ENCODE measurements at places on chromosomes 11 and 22.

- DNase-seq, result no peak
Measured at GRCh38 chr22:23306438-23306921, 126.2 kb downstream of the BCR start.

- no peak for DNase-seq
Measured at GRCh38 chr11:11708256-11708655, 86.5 kb upstream of the GALNT18 start.

- DNase-seq, result no peak
Measured at GRCh38 chr11:106690923-106691322, 327.4 kb downstream of the GUCY1A2 start.

DNA sequence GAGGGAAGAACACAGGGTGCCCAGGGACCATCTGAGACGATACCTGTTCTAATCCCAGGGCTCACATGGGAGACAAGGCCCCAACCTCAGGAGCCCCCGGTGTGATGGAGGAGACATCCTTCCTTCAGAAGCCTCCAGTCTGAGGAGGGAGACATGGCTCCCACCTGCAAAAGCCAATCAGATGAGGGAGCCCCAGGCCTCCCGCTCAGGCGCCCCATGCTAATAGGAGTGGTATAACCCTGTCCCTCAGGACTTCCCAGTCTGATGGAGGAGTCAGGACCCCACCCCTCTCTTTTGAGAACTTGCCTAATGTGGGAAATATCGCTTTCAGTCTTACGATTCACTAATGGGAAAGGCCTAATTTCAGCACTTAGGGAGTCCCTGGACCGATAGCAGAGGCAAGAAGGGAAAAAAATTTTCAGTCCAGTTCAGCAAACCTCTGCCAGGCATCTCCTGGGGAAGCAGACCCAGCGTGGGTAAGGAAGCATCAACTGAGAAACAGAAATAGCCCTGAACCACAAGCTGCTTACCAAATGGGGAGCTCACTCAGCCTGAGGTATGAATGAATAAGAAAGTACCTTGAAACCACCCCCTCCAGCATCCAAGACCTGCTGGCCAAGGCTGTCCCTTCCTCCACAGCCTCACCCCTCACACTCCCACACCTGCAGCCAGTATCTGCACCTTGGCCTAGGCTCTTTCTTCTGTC is 5.9 kb downstream of the ARRB1 start:
- DNase-seq, result no peak

GRCh38 chr11:36868380-36868779 is 270.3 kb upstream of the RAG2 start:
- no peak for DNase-seq

GRCh38 chr22:33579448-33580093 is 340.7 kb downstream of the LARGE1 start:
- no peak for DNase-seq

DNA sequence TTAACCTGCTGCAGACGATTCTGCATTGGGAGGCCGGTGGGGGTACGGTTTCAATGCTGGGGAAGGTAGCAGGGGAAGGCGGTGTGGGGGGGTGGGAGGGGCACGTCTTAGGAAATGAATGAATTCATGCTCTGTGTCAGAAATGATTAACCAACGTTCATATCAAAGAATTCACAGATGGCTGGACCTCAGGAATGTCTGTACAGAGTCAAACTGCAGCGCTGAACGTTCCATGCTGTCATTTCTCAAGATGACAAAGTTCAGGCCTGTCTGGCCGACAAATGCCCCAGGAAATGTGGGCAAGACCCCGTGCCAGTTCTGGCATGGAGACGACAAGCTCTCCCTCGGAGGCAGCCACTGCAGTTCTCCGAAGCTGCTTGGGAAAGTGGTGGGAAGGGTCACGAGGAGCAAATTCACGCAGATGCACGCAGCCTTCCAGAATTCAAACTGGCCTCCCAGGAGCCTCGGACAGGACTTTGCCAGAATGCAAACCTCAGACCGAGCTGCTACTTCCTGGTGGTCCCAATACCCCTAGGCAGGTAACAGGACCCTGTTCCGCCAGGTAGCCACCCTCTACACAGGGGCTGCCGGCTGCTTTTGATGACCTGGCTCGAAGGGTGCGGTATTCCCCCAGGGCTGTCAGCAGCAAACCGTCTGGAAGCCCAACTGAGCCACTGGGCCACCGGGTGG is 81.5 kb downstream of the TRMU start:
- no peak for DNase-seq

GRCh38 chr11:47154616-47155570 is 21.8 kb downstream of the ARFGAP2 start:
- no peak for DNase-seq

GRCh38 chr22:31947296-31947695 is 3.0 kb downstream of the YWHAH start:
- DNase-seq, result no peak

DNA sequence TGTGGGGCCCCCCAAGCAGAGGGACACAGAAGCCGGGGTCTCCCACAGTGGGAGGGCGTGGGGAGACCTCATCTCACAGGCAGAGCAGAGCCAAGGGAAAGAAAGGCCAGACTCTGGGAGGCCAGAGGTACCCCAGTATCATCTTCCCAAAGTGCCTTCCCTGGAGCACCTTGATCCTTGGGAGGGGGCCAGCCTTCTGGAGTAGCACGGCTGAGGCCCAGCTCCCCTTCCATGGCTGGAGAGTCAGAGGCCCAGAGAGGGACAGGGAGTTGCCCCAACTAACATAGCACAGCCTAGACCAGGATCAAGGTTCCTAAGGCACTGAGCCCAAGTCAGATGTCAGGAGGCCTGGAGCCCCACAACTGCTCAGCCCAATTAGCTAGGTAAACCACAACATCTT is 50.6 kb downstream of the ELFN2 start:
- no peak for DNase-seq

DNA sequence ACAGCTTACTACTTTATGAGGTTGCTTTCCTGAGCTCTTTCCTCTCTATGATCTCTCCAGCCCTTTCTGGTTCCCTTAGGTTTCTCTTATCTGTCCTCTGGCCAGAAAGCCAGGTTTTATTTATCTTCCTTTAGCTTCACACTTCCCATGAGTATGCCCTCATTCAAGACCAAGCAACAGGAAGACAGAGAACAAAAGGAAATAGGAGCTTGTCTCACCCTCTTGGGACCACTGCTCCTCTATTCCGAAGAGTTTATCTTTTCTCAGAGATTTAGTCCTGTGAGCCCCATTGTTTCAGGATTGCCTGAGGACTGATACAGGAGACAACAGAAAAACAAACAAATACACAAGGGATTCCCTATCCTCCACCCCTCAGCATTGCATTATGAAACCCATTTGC is 62.4 kb upstream of the CCDC179 start:
- no peak for DNase-seq

DNA sequence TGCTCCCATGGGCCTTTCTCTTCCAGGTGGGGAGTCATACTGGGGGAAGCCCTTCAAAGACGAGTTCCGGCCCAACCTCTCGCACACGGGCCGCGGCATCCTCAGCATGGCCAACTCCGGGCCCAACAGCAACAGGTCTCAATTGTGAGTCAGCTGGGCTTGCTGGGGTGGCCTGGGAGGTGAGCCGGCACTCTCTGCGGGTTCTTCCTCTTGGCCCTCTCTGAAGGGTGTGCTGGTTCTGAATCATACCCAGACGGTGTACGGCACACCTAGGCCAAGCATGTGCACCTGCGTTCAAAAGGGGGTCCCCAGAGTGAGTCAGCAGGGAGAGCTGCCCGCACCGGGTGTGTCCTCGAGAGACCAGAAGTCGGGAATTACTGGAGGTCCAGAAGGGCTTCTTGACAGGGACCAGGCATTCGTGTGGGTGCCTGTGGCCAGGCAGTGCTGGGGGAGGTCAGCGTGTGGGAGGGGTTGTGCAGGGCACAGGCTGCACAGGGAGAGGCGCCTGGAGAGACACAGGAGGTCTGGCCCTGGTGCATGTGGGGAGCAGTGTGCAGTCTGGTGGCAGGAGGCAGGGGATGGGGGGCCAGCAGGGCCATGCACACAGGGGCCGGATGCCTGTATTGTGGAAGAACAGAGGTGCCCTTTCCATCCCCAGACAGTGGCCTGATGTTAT is 23.0 kb downstream of the PPIL2 start:
- no peak for DNase-seq

GRCh38 chr11:13669544-13670488 is 1.3 kb downstream of the FAR1 start:
- DNase-seq, result no peak

DNA sequence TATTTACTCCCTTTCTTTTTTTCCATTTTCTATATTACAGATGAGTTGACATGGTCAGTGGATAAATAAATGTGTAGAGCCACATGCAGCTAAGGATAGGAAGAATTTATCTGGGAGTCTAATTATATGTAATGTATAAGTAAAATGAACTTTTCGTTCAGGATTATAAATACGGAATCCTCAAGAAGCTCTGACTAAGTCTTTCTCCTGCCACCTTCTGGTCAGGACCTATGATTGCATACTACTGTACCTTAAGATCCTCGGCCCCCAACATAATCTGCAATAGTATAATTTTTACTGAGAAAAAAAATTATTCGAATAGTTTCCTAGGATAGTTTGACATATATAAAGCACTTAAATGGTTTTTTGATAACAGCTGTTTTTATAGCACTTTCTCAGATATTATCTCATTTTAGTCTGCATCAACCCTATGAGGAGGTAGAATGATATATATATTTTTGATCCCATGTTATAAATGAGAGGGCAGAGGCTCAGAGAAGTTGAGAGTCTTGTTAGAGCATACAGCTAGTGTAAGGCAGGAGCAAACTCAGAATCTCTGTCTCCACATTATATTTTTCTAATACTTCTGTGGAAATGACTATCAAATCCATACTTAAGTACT is 36.1 kb downstream of the CCDC90B start:
- DNase-seq, result no peak

- DNase-seq, result no peak
Measured at GRCh38 chr11:34567733-34568132, 53.2 kb upstream of the EHF start.

GRCh38 chr22:50517495-50518260 is 7.7 kb downstream of the SCO2 start:
- no peak for DNase-seq

GRCh38 chr11:83557653-83558052 is 271.5 kb upstream of the CCDC90B start:
- DNase-seq, result no peak

DNA sequence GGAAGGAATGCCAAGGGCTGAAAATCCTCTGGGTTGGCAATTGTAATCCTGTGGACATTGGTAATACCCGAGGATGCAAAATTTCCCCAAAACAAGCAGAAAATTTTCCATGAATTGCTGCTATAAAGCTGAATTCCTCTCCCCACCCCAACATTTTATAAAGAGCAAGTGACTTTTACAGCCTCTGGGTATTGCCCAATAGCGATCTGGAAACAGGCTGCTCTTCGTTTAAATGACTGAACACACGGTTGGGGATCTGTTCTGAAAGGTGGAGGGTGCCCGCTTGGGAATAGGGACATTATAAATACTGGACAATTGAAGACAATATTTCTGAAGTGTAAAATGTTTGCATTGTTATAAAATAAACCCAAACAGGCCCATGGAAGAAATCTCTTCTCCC is 20.6 kb downstream of the EHF start:
- no peak for DNase-seq

- no peak for DNase-seq
Measured at GRCh38 chr22:37187891-37188761, at the start of gene C1QTNF6. Gene C1QTNF6 (minus strand): TSS chr22:37188247. CDS start chr22:37188213, 34 bp downstream.

DNA sequence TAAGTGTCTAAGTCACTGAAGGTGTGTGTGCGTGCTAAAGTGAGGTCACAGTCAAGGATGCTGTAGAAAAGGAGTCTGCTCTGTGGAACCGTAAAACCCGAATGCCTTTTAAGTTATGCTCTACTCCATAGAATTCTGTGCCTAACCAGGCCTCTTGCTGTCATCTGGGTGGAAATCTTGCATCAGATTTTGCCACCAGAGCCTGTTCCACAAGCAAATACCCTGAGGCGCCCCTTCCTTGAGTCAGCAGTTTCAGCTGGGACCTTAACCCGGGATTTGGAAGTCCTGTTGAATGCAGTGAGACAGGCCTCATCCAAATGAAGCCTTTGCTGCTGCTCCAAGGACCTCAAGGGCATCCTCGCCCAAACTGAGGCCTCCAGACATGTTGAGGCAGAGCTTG is 109.8 kb downstream of the WNT11 start:
- no peak for DNase-seq

- no peak for DNase-seq
Measured at GRCh38 chr22:30856741-30857502, 111.7 kb downstream of the MORC2 start.

DNA sequence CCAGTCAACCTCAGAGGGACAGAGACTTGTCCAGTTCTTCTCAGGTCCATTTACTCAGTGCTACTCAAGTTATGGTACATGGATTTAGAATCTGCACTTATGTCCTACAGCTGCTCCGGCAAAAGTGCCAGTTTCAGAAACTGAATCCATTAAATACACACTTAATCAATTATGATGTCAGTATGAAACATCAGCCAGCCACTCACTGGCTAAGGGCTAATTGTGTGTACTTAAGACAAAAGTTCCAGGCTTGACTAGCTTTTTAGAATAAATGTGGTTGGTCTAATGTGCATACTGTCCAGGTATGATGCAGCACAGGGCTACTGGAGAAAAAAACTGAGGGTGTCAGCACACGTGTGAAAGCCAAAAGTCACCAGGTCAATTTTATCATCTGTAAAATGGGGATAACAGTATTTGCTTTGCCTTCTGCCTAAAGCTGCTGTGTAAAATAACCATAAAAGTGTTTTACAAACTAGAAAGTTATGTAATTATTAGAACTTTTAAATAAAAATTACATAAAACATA is 55.4 kb upstream of the CYP2D6 start:
- no peak for DNase-seq

DNA sequence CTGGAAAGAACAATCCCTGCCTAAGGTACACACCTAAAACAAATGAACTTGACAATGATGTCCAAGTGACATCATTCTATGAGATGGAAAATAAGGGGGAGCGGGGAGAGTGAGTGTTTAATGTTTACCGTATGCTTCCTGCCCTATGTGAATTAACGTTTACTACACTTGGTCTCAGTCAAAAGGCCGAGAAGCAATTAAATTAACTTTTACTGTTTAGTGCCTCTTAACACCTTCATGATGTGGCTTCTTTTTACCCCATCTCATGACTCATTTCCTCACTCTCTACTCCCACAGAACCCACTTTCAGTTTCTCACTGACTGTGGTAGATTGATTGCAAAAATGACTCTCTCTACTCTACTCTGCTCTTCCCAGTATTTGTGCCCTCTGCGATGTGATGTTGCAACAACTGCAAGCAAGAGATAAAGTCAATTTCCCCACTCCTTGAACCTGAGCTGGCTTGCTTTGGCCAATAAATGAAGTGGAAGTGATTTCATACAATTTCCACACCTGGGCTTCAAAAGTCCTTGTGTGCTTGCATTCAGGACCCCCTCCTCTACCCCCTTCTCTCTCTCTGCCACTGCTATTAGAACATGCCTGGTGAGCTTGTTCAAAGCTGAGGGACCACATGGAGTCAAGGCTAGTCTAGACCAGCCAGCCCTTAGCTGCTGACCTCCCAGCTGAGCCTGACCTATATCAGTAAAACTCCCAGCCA is 11.6 kb upstream of the ALKBH3 start:
- DNase-seq, result no peak

GRCh38 chr11:832529-833113 is at the start of gene CD151:
Gene CD151 (plus strand): TSS chr11:832952. CDS start chr11:836070, 3,118 bp downstream.
- DNase-seq, result peak; percentile 25

GRCh38 chr22:24503137-24503842 is 8.2 kb downstream of the UPB1 start:
- DNase-seq, result peak; percentile 39

- no peak for DNase-seq
Measured at GRCh38 chr11:127226380-127226779, 225.8 kb upstream of the KIRREL3 start.

Measured in effector CD8-positive, alpha-beta T cell (primary cell).